ENCODE measurements at places on chromosomes 1 and 21.
A peak's percentile ranks its signal among the peaks of the same experiment; 100 is the strongest.

GRCh38 chr1:202958544-202959275 is 598 bp upstream of the ADIPOR1 start:
- H3K4me3 ChIP-seq: peak overlapping the region; percentile 73
- DNase-seq: no peak
- H3K36me3 ChIP-seq: no peaks in the 10 kb centered on the region
- peaks cover 39% of the 10 kb centered on the region for H3K4me1 ChIP-seq

GRCh38 chr1:17274186-17275170 is 25.6 kb downstream of the PADI3 start:
- H3K27ac ChIP-seq: no peak overlapping the region
- peaks cover 17% of the 10 kb centered on the region for H3K4me1 ChIP-seq
- DNase-seq: peak; percentile 40
- H3K27me3 ChIP-seq: no peaks in the 10 kb centered on the region
- H3K4me3 ChIP-seq: no peak overlapping the region

- H3K4me3 ChIP-seq: no peak overlapping the region
- H3K36me3 ChIP-seq: no peaks in the 10 kb centered on the region
- H3K27me3 ChIP-seq: no peaks in the 10 kb centered on the region
These were observed 314.0 kb downstream of the LMO4 start for GRCh38 chr1:87642581-87643221.

DNA sequence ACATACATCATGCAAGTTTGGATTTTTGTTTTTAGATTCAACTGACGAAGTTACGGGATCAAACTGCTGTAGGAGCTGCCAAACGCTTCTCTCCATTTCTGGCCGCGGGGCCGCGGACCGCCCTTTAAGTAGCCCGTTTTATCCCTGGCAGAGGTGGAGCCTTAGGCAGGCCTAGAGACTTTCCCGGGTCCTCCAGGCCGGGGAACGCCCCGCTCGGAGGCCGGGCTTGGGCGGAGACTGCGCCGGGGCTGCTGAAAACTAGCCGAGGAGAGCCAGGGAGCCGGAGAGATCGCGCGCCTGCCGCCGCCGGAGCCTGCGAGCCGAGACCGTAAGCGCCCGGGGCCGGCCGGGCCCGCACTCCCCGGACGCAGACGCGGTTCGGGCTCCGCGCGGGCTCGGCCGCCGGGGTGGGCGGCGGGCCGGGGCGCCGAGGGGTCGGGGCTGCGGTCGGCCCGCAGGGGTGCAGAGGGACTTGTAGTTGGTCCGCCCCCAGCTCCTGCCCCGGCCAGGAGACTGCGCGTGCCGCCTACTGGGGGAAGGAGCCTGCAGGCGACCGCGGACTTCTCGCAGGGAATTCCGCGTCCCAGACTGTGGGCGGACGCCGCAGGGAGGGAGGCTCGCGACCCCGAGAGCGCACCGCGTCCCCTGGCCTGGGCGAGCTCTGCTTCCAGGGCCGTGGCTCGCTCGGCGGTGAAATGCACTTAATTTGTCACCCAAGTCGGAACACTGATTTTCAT is at the start of gene EPHX1:
TSS of gene EPHX1 (plus strand) at position 283 of the 737 bp plus-strand sequence. CDS start 18,606 bp downstream, outside the sequence.
- no peaks in the 10 kb centered on the region for H3K36me3 ChIP-seq
- H3K27ac ChIP-seq: peak within 1 kb of the TSS; percentile 84
- peaks cover 46% of the 10 kb centered on the region for H3K4me1 ChIP-seq
- DNase-seq: peak; percentile 93

- DNase-seq: no peak
- H3K36me3 ChIP-seq: no peaks in the 10 kb centered on the region
- no peak overlapping the region for H3K4me3 ChIP-seq
- H3K27me3 ChIP-seq: no peaks in the 10 kb centered on the region
- H3K4me1 ChIP-seq: peaks cover 5% of the 10 kb centered on the region
These were observed 25.1 kb downstream of the IRF2BP2 start for GRCh38 chr1:234584926-234585325.

DNA sequence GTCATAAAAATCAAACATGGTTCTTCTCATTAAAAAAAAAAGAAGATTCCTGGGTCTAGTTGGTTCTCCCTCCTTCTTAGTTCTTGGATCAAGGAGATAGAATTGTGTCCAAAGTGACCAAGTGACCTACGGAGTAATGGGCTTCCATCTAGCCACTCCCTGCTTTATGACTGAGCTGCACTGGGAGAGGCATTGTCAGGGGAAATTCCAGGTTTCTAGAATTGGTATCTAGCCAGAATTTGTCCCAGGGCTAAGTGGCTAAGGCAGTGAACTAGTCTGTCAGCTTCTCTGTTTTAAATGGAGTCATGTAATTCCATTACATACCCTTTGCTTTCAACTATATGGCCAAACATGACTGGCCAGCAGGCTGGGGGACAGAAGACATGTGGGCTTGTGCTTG is 40.1 kb upstream of the ERG start:
- no peak overlapping the region for H3K27ac ChIP-seq
- no peaks in the 10 kb centered on the region for H3K27me3 ChIP-seq
- DNase-seq: no peak

DNA sequence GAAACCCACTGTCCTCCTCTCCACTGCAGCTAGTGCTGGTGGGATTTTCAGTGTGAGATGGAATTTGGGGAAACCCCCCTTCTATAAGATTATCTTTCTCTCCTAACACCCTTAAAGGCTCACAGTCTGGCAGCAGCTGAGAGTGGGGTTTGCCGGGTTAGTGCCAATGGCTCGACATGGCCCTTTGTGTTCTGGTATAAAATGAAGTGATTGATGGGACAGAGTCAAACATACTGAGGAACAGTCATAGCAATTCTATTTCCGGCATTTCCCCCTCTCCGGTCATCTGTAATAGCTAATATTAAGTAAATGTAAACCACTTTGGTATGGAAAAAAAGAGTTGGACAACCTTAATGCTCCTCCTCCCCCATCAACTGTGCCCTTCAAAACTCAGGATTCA is 37.6 kb downstream of the TFF3 start:
- H3K4me3 ChIP-seq: no peak overlapping the region
- no peaks in the 10 kb centered on the region for H3K27me3 ChIP-seq
- no peaks in the 10 kb centered on the region for H3K36me3 ChIP-seq

- no peaks in the 10 kb centered on the region for H3K36me3 ChIP-seq
- peaks cover 11% of the 10 kb centered on the region for H3K4me1 ChIP-seq
- H3K27me3 ChIP-seq: no peaks in the 10 kb centered on the region
- no peak for DNase-seq
- no peak overlapping the region for H3K27ac ChIP-seq
- H3K4me3 ChIP-seq: no peak overlapping the region
These were observed 125.8 kb downstream of the SLC45A1 start for GRCh38 chr1:8443558-8444194.

DNA sequence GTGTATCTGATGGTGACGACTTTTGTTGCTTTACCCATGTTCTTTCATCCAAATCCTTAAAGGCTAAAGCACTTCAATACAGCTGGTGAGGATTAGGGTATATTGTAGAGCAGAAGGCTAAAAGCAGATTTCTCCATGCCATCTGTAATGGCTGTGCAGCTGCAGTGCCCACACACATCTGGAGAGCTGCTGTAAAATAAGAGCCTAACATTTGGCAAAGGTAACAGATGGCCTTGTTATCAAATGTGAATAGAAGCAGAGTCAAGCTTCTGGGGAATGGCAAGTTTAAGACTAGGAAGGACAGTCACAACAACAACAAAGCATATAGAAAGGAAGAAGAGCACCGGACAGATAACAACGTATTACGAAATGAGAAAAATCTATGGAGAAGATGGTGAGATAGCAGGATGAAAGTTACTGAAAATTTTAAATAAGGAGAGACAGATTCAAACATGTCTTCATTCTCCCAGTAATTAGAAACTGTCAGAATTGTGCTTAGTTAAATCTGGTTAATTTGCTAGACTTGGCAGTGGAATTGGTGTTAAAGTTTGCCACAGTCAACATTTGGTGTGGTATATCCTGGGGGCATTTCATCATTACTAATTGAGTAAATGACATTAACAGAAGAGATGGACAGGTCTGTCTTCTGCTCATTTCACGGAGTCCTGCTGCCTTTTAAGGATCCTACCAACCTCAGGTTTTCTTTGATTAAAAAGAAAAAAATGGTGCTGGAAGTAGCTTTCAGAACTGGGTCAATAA is 1093.2 kb downstream of the ADGRL2 start:
- no peak for DNase-seq
- H3K27me3 ChIP-seq: no peaks in the 10 kb centered on the region
- no peaks in the 10 kb centered on the region for H3K36me3 ChIP-seq
- H3K4me3 ChIP-seq: no peak overlapping the region
- no peak overlapping the region for H3K27ac ChIP-seq
- no peaks in the 10 kb centered on the region for H3K4me1 ChIP-seq

DNA sequence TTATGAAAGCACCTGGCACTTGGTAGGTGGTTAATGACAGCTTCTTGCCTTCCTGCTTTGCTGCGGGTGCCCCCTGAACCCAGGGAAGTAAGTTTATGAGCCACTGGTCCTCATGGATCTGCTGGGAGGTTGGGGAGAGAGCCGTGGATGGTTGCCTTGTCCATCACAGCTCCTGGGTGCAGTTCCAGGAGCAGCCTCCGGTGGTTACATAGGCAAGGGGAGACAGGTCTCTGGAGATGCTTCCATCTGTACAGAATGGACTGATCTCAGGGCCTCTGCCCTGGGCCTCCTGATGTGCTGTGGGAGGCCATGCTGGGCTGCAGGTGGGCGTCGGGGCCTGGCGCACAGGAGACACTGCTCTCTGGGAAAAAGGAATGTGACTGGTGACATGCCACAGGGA is 31.6 kb upstream of the ARHGEF10L start:
- H3K27me3 ChIP-seq: no peaks in the 10 kb centered on the region
- H3K4me1 ChIP-seq: peaks cover 6% of the 10 kb centered on the region
- no peak overlapping the region for H3K27ac ChIP-seq
- H3K4me3 ChIP-seq: no peak overlapping the region
- no peaks in the 10 kb centered on the region for H3K36me3 ChIP-seq

DNA sequence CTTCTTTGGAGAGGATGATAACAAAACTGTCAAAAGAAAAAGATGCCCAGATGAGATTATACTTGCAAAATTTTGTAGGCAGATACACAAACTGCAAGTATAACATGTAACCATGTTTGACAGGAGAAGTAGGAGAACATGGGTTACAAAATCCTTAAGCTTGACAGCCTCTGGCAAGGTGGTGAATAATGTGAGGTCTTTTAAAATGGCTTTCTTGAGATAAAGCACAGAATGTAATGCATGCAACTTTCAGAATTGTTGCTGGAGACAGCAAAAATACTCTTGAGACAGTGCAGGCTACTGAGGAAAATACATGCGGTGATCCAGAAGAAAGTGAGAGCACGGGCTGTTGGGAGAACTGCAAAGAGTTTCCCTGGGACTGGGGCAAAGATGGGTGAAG is 24.7 kb downstream of the DNAJC6 start:
- H3K36me3 ChIP-seq: no peaks in the 10 kb centered on the region
- H3K4me3 ChIP-seq: no peak overlapping the region
- no peak overlapping the region for H3K27ac ChIP-seq
- DNase-seq: no peak
- H3K4me1 ChIP-seq: no peaks in the 10 kb centered on the region
- H3K27me3 ChIP-seq: no peaks in the 10 kb centered on the region

DNA sequence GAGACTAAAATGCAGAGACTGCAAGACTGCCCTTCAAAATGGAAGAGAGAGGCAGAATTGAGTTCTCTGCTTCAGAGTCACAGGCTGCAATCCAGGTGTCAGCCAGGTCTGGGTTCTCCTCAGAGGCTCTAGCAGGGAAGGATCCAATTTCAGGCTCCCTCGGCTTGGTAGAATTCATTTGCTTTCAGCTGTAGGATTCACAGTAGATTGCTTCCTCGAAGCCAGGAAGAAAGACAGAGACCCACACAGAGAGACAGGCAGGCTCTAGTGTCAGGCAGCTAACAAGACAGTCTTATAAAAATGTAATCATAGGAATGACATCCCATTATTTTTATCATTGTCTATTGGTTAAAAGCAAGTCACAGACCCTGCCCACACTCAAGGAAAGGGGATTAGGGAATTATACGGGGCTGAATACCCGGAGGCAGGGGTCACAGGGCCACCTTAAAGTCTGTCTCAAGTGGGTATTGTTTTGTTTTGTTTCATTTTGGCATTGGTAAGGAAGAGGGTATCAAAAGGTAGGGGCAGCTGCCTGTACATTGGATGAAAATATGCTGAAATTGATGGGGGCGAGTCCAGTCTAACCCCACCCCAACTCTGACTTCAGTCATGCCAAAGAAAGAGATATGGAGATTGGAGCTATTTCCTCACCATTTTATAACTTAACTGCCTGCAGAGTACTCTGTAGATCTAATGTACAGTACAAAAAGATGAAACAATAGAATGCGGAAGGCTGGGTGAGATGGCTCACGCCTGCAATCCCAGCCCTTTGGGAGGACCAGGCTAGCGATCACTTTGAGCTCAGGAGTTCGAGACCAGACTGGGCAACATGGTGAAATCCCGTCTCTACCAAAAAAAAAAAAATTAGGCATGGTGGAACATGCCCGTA is 9.5 kb upstream of the TBCE start:
- DNase-seq: no peak
- H3K4me3 ChIP-seq: no peak overlapping the region
- H3K4me1 ChIP-seq: no peaks in the 10 kb centered on the region
- no peak overlapping the region for H3K27ac ChIP-seq

GRCh38 chr1:12300706-12301105 is 70.9 kb downstream of the VPS13D start:
- no peak overlapping the region for H3K4me3 ChIP-seq
- H3K27ac ChIP-seq: no peak overlapping the region

DNA sequence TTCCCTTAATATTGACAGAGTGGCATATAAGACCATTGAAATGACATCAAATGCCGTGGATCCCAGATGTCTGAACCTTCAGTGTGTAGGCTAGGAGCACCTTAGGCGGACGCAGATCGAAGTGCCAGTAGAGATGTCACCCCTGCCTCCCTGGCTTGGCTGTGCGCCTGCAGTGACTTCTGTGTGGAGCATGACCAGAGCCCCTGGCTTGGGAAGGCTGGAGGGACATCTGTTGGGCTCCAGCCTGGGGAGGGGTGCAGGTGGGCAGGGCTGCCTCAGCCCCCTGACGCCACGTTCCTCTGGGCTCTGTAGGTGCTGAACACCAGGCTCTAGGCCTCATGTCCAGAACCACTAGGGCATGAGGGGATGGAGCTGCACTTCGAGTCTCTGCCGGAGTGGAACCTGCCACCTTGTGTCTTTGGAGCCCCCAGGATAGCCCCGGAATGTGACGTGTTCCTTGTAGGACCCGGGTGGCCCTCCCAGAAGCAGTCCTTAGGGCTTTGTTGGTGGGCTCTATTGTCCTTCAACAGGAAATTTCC is 103.8 kb downstream of the ADARB1 start:
- H3K27ac ChIP-seq: no peak overlapping the region
- H3K27me3 ChIP-seq: no peaks in the 10 kb centered on the region
- no peaks in the 10 kb centered on the region for H3K4me1 ChIP-seq
- DNase-seq: no peak
- H3K36me3 ChIP-seq: no peaks in the 10 kb centered on the region
- H3K4me3 ChIP-seq: no peak overlapping the region

DNA sequence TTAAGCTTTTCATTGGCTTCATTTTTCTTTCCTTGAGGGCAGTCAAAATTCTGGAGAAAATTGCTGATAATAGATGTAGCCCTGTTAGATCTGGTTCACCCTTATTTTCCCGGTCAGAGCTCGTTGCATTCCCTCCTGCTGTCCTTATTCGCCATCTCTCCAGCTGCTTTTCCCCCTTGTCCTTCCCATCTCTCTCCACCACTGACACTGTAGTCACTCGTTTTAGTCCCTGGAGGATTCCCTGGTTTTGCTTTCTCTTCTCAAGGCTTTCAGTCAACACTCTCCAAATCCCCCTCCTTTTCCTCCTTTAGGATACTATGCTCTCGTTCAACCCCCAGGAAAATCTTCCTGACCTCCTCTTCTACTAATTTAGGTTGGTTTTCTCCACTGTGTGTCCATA is 83.1 kb downstream of the C21orf91 start:
- no peaks in the 10 kb centered on the region for H3K27me3 ChIP-seq
- H3K36me3 ChIP-seq: no peaks in the 10 kb centered on the region
- no peak overlapping the region for H3K4me3 ChIP-seq
- H3K4me1 ChIP-seq: no peaks in the 10 kb centered on the region
- DNase-seq: no peak
- H3K27ac ChIP-seq: no peak overlapping the region

Data from body of pancreas (tissue), 4 donors.